ENCODE measurements at places on chromosomes 4 and X.

DNA sequence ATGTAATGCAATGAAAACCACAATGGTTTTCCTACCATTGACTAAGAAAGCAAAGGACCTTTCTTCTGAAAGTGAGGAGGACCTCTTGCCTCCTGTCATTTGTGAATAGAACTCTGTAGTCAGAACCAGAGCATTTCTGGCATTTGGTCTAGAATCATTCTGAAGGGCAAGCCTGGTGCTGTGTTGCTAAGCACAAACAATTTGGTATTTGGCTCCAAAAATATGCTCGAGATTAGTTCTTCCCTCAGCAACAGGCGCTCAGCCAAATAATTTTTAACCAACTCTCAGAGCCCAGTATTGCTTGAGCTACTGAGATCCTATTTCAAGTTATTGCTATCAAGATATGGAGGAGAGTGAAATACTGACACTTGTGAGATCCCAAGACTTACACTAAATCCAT, 71.0 kb downstream of the SNCA start:
- no peak for DNase-seq

DNA sequence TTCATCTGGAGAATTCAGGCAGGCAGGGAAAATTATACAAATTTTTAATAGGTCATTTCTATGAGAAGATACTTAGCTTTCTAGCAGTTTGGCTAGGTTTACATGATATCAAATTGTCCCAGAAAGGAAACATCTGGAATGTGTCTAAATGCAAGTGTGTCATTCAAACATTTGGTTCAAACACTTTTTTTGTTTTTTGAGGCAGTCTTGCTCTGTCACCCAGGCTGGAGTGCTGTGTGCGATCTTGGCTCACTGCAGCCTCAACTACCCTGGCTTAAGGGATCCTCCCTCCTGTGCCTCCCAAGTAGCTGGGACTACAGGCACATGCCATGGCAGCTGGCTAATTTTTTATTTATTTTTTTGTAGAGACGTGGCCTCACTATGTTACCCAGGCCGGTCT, 31.6 kb downstream of the SPARCL1 start:
- DNase-seq, result no peak

GRCh38 chr4:94403751-94404150, 48.0 kb upstream of the PDLIM5 start:
- no peak for DNase-seq

GRCh38 chrX:139932073-139932900, 566 bp downstream of the ATP11C start:
- peak; percentile 13 for DNase-seq

GRCh38 chr4:26263165-26263564, 57.6 kb upstream of the RBPJ start:
- DNase-seq, result no peak

GRCh38 chrX:22040184-22040583, 8.1 kb downstream of the PHEX start:
- DNase-seq, result no peak

Measured in stimulated activated CD4-positive, alpha-beta T cell treated with anti-CD3 and anti-CD28 coated beads, TNF-alpha, amount 100 ng/mL, for 1 hour (primary cell).